Omental fat pad (tissue), 4 donors: ENCODE measurements at places on chromosomes 4 and X. TPM values are rescaled to one million over a fixed set of nuclear protein-coding genes. Genes with fewer than 3 reads are reported as not detected.

MSANTD1 gene
- 0.31 TPM for total RNA-seq

DNA sequence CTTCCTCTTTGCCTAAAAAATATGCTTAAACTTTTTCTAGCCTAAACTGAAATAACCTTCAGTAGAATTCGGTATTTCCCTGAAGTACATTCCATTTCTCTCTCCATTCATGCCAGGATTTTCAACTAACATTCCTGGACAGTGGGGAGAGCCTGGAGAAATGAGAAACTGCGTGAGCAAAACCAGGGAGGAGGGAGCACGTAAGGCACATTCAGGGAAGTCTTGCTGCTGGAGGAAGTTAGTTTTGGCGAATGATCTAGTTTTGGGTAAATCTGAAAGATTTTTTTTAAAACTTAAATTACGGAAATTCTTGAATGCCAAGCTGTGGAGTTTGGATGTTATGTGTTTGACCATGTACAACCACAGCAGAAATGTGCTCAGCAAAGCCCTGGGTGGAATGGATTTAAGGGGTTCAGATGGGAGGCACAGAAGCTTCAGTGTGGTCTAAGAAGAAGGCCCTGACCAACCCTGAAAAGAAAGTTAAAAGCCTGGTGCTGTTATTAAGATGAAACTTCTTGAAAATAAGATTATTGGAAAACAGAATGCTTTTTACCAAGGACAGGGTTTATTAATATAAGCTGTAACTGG is 347.8 kb downstream of the ANK2 start:
- DNase-seq, result no peak

GRCh38 chr4:36900446-36900987 is 344.0 kb upstream of the NWD2 start:
- DNase-seq, result no peak

- DNase-seq, result no peak
Observed at GRCh38 chrX:107506596-107507031, 57.2 kb downstream of the FRMPD3 start.

DNA sequence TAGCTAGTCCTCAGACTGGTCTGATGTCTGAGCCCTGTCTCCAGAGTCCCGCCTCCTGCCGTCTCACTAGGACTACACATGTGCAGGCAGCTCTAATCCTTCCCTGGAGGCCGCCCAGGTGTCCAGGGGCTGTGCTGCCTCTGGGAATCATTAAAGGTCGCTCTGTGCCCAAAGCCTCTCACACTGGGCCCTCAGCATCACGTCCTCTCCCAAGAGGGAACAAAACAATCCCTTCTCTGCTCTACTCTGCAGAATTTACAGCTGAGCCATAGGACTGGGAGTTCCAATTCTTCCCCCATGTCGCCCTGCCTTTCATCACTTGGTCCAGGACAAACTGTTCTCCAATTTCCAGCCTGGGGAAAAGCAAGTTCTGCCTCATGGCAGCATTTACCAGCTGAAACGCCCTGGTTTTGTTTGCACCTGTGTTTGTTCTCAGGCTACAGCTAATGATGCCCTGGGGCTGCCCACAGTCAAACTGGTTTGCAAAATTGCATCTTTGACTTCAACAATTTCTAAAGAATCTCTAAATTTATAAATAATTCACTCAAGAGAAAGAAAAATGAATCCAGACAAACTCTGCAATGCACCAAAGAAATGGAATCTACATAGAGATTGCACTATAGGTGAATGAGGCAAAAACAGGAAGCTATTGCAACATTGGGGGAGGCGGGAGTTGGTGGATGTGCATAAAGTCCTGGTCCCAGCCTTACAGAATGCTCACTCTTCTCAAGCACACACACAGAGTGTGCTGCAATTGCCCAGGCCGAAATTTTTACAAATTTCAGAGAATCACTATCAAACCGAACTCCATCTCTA is 7.2 kb upstream of the MRFAP1 start:
- DNase-seq, result no peak
